ENCODE measurements at places on chromosomes 4 and X. TPM values are rescaled to one million over a fixed set of nuclear protein-coding genes. Genes with fewer than 3 reads are reported as not detected.

DNA sequence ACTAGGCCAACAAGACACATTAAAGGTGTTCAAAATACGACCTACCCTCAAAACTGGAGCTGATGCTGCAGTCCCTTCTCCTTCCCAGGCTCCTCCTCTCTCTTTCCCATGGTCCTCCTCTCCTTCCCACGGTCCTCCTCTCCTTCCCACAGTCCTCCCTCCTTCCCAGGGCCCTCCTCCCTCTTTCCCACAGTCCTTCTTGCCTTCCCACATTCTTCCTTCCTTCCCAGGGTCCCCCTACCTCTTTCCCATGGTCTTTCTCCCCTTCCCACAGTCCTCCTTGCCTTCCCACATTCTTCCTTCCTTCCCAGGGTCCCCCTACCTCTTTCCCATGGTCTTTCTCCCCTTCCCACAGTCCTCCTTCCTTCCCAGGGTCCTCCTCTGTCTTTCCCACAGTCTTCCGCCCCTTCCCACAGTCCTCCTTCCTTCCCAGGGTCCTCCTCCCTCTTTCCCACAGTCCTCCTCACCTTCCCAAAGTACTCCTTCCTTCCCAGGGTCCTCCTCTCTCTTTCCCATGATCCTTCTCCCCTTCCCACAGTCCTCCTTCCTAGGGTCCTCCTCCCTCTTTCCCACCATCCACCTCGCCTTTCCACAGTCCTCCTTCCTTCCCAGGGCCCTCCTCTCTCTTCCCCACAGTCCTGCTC is 54.2 kb downstream of the SH3KBP1 start:
- H3K36me3 ChIP-seq: peaks cover 38% of the 10 kb centered on the region
- peaks cover 24% of the 10 kb centered on the region for H3K4me1 ChIP-seq
- H3K4me3 ChIP-seq: peak overlapping the region; percentile 25
- no peak for DNase-seq
- no peak overlapping the region for H3K27ac ChIP-seq

GRCh38 chr4:158176108-158176507 is 3.3 kb upstream of the GASK1B start:
- peaks cover 5% of the 10 kb centered on the region for H3K4me1 ChIP-seq
- H3K36me3 ChIP-seq: no peaks in the 10 kb centered on the region
- peaks cover 39% of the 10 kb centered on the region for H3K27me3 ChIP-seq

- H3K27ac ChIP-seq: no peak overlapping the region
- no peaks in the 10 kb centered on the region for H3K36me3 ChIP-seq
- no peaks in the 10 kb centered on the region for H3K4me1 ChIP-seq
- H3K4me3 ChIP-seq: no peak overlapping the region
- DNase-seq: no peak
Measured at GRCh38 chrX:68840256-68840655, 11.4 kb downstream of the EFNB1 start.

DNA sequence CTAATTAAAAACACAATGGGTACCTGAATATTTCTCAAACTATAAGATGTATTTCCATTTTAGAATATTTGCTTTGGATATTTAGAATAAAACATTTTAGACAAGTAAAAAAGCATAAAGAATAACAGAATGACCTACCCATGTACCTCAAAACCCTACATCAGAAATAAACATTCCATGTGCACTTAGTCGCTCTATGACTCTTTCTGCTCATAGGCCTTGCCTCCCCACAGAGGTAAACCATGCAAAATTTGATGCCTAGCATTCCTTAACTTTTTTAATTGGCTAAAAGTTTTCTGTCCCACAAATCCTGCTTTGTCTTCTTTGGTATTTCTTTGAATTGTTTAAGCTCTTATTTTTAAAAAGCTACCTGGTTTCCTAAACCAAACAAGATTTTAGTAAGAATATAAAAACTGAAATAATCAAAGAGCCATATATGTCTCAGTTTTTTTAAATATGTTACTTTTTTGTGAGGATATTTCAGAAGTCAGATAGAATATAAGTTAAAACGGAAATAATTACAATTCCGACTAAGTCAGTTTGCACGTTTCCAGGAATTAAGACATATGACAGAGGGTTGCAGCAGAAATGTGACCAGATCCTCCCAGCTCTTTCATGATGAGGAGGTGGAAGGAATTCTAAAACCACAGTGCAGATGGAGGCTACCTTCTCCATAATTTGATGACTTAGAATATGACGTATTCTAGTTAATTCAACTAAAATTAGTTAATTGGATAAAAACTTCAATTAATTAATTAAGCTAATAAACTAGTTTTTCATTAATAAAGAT is 102.5 kb downstream of the FIP1L1 start:
- DNase-seq: no peak
- no peaks in the 10 kb centered on the region for H3K36me3 ChIP-seq
- H3K27me3 ChIP-seq: peaks cover 30% of the 10 kb centered on the region
- H3K4me1 ChIP-seq: no peaks in the 10 kb centered on the region
- H3K4me3 ChIP-seq: no peak overlapping the region

Gene DCX
- not detected for total RNA-seq

Gene AVPR2
- total RNA-seq: not detected

- H3K27me3 ChIP-seq: no peaks in the 10 kb centered on the region
- DNase-seq: no peak
- H3K36me3 ChIP-seq: no peaks in the 10 kb centered on the region
- no peak overlapping the region for H3K4me3 ChIP-seq
- H3K27ac ChIP-seq: no peak overlapping the region
Measured at GRCh38 chr4:61173799-61174198, 26.3 kb upstream of the ADGRL3 start.

GRCh38 chr4:158798062-158798461 is 29.2 kb downstream of the FNIP2 start:
- no peaks in the 10 kb centered on the region for H3K36me3 ChIP-seq
- DNase-seq: no peak
- no peak overlapping the region for H3K4me3 ChIP-seq
- H3K27ac ChIP-seq: no peak overlapping the region
- H3K27me3 ChIP-seq: no peaks in the 10 kb centered on the region

Gene EXOC1L
- total RNA-seq: not detected

Gene NALF2
- 0.26 TPM for total RNA-seq

GRCh38 chrX:115058276-115058675 is 40.9 kb upstream of the IL13RA2 start:
- no peaks in the 10 kb centered on the region for H3K4me1 ChIP-seq
- DNase-seq: no peak
- H3K27ac ChIP-seq: no peak overlapping the region
- no peak overlapping the region for H3K4me3 ChIP-seq
- no peaks in the 10 kb centered on the region for H3K27me3 ChIP-seq
- H3K36me3 ChIP-seq: no peaks in the 10 kb centered on the region

Gene PDZD4
- 0.70 TPM for total RNA-seq

DNA sequence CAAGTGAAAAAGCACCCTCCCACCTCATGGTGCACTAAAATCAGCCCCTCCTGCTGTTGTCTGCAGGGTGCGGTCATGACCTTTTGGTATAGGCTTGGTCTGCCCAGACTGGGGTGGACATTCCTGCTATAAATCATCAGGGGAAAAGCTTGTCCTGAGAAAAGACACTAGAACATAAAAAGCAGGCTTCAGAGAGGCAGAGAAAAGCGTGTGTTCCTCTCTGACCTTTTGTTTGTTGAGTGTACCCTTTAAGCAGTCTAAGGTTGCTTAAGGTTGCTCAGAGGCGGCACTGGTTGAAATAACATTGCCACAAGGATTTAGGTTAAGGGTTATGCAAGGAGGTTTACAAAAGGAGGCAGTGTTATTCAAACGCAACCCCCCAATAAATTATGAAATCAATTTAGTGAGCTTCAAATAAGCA is 43.5 kb downstream of the CCDC158 start:
- H3K36me3 ChIP-seq: no peaks in the 10 kb centered on the region
- H3K27me3 ChIP-seq: no peaks in the 10 kb centered on the region
- no peak overlapping the region for H3K4me3 ChIP-seq
- no peak overlapping the region for H3K27ac ChIP-seq

DNA sequence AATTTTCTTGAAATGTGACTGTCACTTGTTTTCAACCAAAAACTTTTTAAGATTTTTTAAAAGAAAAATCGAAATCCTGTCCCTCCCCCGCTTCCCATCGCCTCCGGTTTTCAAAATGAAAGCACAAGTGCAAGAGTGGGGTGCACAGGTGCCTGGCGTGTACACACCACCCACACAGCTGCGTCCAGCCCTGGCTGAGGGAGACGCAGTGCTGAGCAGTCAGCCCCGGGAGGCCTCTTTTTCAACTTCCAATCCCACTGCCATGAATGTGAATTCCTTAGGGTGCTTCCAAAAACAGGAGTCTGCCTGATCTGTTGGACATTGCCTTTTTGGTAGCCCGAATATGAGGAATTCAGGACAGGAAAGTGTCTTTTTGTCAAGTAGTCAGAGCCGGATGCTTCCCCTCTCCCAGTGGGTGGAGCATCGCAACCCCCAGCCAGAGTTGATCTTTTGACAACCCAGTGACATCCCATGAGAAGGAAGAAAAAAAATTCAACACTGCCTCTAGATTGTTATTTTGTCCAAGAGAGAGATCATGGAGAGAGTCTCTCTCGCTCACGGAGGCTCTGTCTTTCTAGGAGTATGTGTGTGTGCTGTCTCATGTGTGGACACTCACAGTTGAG is 8.9 kb downstream of the PRRG3 start:
- H3K36me3 ChIP-seq: no peaks in the 10 kb centered on the region
- no peaks in the 10 kb centered on the region for H3K4me1 ChIP-seq
- DNase-seq: no peak
- no peaks in the 10 kb centered on the region for H3K27me3 ChIP-seq
- H3K27ac ChIP-seq: no peak overlapping the region
- no peak overlapping the region for H3K4me3 ChIP-seq

Gene ADAMTS3
- total RNA-seq: not detected

- H3K4me1 ChIP-seq: no peaks in the 10 kb centered on the region
- DNase-seq: no peak
- H3K27me3 ChIP-seq: no peaks in the 10 kb centered on the region
- H3K27ac ChIP-seq: no peak overlapping the region
Measured at GRCh38 chr4:180860089-180860720, 1383.0 kb upstream of the TENM3 start.

- H3K4me1 ChIP-seq: peaks cover 2% of the 10 kb centered on the region
- H3K4me3 ChIP-seq: no peak overlapping the region
- no peak for DNase-seq
- no peaks in the 10 kb centered on the region for H3K36me3 ChIP-seq
Measured at GRCh38 chrX:74343343-74344279, 39.6 kb downstream of the ZCCHC13 start.
